ENCODE measurements at places on chromosomes 2 and 18.

GRCh38 chr2:11053546-11053945 is 101.7 kb upstream of the SLC66A3 start:
- no peak for DNase-seq

- no peak for DNase-seq
These were observed 3.8 kb upstream of the GCC2 start for GRCh38 chr2:108444941-108445840.

DNA sequence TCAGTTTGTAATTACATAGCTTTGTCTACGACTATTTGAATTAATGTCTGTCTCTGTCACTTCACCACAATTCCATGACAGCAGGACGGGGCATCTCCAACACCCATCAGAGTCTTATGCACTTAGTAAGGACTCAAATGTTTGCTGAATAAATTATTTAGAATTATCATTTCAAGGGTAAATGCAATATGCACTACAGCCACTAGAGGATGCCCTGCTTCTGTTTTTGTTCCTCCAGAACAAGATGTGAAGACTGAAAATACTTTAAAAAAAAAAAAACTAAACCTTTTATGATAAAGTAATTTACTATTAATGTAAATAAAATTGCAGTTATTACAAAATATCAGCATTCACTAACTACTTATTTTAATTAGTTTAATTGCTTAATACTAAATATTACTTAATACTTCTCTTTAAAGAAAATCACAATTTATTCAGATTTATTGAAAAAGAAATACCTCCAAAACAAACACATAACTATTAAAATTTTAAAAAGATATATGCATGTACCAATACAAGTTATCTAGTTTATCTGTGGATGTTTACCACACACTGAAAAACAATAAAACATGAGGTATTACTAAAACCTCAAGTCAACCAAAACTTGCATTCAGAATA is 3.2 kb downstream of the PIGN start:
- peak; percentile 16 for DNase-seq

- no peak for DNase-seq
These were observed 23.2 kb downstream of the SUMO1 start for GRCh38 chr2:202215179-202215578.

- no peak for DNase-seq
These were observed 1420.6 kb upstream of the NXPH2 start for GRCh38 chr2:140200764-140201163.

DNA sequence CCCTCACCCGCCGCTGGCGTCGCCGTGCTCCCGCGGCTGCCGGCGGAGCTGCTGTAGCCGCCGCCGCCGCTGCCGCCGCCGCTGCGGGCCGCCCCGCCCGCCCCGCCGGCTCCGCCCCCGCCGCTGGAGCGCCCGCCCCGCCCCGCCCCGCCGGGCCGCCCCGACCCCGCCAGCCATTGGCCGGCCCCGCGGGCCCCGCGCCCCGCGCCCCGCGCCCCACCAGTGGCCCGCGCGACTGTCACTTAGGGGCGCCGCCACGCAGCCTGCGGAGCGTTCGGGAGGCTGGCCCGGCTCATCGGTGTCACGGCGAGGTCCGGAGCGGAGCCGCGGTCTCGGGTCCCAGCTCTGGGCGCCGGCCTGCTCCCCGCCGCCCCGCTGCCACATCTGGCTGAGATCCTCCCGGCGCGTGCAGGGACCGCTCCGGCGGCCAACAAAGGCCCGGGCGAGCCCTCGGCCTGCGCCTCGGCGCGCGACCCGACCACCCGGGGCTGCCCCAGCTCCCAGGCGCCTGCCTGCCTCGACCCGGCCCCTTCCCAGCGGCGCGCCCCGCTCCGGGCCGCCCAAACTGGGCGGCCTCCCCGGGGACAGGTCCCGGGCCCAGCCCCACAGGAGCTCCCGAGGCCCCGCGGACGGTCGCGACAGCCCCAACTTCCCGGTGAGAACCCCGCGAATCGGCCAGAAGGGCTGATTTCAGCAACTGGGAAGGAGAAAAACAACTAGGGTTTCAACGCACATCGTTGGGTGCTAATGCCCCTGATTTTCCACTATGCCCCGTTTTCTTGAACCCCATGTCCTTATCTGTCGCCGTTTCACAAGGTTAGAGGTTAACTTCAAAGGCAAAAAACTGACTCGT is at the start of gene MGAT4A:
MGAT4A (minus strand) TSS at position 92 of the 853 bp plus-strand sequence. CDS start 4,800 bp downstream, outside the sequence.
- peak; percentile 67 for DNase-seq

- peak; percentile 29 for DNase-seq
These were observed 6.8 kb upstream of the PXDN start for GRCh38 chr2:1750933-1751766.

- no peak for DNase-seq
These were observed 48.4 kb upstream of the B3GNT7 start for GRCh38 chr2:231347081-231347480.

DNA sequence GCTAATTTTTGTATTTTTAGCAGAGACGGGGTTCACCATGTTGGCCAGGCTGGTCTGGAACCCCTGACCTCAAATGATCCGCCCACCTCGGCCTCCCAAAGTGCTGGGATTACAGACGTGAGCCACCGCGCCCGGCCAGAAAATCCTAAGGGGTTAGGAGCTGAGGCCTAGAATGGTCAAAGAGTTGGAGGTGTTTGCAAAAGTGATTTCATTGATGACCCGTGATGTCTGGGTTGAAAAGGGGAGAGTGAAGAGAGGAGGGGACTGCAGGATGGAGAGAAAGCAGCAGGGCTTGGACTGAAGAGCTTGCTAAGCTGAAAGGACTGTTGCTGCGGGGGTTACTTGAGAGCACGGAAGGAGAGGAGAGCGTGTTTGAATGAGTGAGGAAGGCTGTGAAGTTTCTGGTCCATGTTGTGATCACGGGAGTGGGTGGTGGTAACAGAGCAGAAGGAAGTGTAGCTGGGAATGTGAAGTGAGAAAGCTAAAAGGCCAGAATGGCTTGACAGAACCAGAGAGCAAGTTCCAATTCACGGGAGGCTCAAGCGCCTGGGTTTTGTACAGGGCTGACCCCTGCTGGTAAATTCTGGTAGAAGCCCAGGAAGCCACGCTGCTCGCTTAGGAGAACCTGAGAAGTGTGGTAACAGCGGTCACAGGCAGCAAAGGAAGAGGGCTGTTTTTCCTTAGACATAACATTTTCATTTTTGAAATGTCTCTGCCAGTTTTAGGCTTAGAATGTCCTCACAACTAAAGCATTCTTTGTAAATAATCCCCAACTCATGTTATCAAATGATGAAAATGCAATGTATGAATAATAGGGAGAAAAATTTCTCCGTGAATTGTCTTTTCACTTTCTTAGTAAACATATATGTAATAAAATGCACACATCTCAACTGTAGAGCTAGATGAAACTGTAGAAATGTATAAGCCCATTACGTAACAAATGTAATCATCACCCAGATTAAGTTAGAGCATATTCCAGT is 40.5 kb upstream of the ACTR2 start:
- peak; percentile 56 for DNase-seq

- DNase-seq = no peak
These were observed 19.1 kb upstream of the IL18R1 start for GRCh38 chr2:102336502-102336945.

DNA sequence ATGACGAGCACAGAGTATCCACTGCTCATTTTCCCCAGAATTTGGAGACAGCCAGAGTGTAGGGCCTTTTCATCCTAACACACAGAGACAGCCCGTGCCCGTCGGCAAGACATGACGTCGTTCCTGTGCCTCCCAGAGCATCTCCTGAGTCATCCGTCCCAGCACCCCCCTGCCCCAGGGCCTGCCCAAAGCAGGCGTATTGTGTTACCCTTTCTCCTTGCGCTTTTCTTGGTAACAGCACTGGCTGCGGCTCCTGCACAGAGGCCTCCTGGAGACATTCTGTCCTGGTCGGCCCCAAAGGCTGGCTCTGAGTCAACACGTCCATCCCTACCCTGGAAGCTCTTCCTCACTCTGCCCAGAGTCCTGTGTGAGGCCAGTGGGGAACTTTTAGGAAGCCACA is 217.1 kb downstream of the KLHL29 start:
- no peak for DNase-seq

- DNase-seq = no peak
These were observed 15.8 kb downstream of the SLC14A2 start for GRCh38 chr18:45631077-45631476.

DNA sequence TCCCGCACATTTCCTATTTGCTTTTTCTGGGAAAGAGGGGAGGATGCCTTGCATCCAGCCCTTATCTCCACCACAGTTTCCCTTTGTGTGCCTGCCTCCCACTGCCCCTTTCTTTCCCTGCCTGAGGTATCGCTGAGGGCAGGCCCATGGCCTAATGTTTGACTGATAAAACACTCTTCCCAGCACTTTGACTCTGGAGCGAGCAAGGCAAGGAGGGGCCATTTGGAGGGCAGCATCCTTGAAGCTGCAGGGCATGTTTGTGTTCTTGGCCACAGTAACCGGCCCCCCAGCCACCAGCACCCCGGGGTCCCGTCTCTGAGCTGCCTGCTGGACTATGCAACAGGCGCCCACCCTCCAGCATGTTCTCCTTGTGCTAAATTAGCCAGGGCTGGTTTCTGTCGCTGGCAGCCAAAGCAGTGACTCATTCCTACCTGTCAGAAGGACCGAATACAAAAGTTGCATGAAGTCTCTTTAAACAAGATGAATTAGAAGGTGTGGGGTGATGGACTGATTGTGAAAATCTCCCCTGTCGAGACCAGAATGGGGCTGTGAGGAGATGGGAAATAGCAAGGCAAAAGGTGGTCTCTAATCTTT is 50.7 kb downstream of the BCL2L11 start:
- DNase-seq = no peak

DNA sequence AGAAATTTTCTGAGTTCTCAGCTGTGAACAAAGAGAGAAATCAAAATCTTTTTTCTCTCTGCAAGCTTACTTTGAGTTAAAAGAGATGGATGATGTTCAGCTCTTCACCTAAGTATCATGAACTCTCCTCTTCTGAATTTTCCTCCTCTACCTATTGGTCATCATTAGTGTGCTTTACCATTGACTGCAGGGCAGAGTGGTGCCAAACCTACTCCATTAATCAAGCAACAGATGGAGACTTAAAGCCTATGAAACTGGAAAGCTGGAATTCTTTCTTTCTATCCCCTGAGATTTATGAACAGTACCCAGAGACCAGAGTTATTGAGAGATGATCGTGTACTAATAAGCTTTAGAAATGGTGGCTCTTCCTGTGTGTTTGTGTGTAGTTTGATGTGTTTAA is 31.3 kb upstream of the LINC00305 start:
- no peak for DNase-seq

GRCh38 chr2:36355890-36356297 is 316 bp downstream of the CRIM1 start:
- peak; percentile 3 for DNase-seq

All from activated T-cell treated with anti-CD3 and anti-CD28 coated beads for 1 hour (primary cell).